ENCODE measurements at places on chromosomes 1 and 21. TPM values are rescaled to one million over a fixed set of nuclear protein-coding genes. Genes with fewer than 3 reads are reported as not detected.

The RBM34 gene
- total RNA-seq = 55.6 TPM

The CELSR2 gene
- total RNA-seq = 4.2 TPM

The ADGRL2 gene
- 52.5 TPM for total RNA-seq

The BCL2L15 gene
- total RNA-seq = not detected

The GRIK1 gene
- not detected for total RNA-seq

The TNFSF18 gene
- not detected for total RNA-seq

The KCNJ9 gene
- 0.05 TPM for total RNA-seq

The ATAD3C gene
- 2.8 TPM for total RNA-seq

DNA sequence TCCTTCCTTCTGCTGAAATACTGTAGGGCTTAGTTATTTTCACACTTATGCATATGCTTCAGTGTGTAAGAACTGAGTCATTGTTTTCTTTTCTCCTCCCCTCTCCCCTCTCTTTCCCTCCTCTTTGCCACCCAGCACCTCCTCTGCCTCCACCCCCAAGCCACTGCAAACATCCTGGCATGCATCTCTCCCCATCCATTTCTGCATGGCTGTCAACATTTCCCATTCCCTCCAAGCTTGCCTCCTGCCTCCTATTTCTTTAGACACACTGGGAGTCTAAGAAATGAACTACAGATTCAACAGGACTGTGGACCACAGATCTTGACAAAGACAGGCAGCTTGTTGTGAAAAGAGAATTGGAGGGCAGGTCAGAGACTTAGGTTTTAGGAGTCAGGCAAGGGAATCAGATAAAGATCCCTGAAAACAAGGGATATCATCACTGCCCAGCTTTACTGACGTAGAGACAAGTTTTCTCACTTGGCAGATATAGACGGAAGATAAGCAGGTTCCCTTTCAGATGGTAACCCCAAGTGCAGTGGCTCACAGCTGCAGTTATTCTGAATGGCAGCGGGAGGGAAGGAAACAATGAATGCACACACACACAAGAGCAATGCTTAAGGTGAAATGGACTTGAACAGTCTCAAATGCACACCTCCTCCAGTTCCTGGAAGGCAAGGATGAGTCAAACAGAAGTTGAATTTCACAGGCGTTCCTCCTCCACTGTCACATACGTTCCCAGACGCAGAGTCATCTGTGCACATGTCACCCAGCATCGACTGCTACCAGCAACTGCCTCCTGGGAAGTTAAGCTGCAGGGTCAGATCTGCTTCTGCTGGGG is 56.1 kb downstream of the HIVEP3 start:
- no peak for DNase-seq

- DNase-seq = peak; percentile 65
Measured at GRCh38 chr1:16984717-16985116, 4.3 kb upstream of the MFAP2 start.

DNA sequence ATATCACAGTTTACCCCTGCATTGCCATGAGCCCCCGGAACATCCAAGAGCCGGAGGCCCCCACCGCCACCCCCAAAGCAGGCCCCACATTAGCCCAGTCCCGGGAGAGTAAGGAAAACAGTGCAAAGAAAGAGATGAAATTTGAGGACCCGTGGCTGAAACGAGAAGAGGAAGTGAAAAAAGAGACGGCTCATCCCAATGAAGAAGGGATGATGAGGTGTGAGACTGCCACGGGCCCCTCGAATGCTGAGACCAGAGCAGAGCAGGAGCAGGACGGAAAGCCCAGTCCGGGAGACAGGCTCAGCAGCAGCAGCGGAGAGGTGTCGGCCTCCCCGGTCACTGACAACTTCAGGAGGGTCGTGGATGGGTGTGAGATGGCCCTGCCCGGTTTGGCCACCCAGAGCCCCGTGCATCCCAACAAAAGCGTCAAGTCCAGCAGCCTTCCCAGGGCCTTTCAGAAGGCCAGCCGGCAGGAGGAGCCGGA is 532.4 kb downstream of the KIF26B start:
- no peak for DNase-seq

- no peak for DNase-seq
Measured at GRCh38 chr1:47893412-47893811, 103.8 kb downstream of the TRABD2B start.

DNA sequence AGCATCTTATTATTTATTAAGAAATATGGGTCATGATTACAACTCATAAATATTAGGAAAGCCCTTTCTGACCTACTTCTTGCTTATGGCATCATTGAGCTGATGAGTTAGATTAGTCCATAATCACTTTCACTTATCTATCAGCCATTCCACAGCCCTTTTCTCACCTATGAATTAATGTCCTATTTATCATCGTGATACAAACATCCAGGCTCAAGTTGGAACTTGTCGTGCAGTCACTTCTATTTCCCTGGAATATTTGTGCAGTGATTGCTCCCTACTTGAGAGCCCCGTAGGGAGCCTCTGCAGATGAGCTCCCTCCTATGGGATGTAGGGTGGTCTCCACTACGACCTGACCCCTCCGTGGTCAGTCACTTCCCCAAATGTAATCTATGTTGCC is 8.1 kb upstream of the F3 start:
- DNase-seq = no peak

GRCh38 chr1:243903895-243904294 is 53.9 kb upstream of the AKT3 start:
- DNase-seq = no peak

GRCh38 chr1:22123071-22123390 is 19.9 kb downstream of the WNT4 start:
- DNase-seq = no peak

- no peak for DNase-seq
Measured at GRCh38 chr1:156910309-156910782, 10.1 kb upstream of the LRRC71 start.

- DNase-seq = no peak
Measured at GRCh38 chr1:101137144-101138126, 99.4 kb upstream of the S1PR1 start.

DNA sequence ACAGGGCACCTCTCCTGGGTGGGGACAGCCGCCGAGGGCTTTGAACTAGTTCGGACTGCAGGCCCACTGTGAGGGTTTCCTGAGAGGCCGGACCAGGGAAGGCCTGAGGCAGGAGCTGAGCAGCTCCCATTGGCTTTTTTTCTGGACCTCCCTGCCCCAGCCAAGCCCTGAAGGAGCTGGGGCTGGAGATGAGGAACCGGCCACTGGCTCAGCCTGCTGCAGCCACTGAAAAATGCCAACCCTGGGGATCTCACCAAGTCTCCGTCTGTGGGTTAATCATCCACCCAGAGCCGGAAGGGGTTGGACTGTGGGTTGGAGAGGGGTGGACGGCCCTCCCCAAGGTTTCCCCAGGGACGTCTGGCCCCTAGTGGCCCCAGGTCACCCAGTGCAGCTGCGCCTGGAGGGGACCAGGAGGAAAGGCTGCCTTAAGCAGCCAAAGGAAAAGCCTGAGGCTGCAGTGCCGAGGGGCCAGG is 2.5 kb downstream of the VWA1 start:
- DNase-seq = no peak

DNA sequence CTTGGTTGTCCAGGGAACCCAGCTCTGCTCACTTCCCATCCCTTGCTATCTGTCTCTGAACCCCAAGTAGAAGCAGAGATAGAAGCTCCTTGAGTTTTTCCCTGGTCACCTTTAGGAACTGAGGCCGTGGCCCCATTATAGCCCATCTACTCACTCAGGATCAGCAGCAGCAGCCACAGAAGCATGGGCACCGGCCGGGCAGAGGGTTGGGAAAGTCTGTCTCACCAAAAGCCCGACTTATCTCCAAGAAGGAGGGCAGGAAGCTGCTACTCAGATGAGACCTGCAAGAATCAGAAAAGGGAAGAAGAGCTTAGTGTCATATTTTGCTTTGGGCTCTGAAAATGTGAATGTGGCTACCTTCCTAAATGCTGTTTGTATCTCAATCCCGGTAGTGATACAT is 264 bp downstream of the FCRL3 start:
- DNase-seq = no peak

- DNase-seq = no peak
Measured at GRCh38 chr1:39681294-39681693, 9.4 kb upstream of the NT5C1A start.

DNA sequence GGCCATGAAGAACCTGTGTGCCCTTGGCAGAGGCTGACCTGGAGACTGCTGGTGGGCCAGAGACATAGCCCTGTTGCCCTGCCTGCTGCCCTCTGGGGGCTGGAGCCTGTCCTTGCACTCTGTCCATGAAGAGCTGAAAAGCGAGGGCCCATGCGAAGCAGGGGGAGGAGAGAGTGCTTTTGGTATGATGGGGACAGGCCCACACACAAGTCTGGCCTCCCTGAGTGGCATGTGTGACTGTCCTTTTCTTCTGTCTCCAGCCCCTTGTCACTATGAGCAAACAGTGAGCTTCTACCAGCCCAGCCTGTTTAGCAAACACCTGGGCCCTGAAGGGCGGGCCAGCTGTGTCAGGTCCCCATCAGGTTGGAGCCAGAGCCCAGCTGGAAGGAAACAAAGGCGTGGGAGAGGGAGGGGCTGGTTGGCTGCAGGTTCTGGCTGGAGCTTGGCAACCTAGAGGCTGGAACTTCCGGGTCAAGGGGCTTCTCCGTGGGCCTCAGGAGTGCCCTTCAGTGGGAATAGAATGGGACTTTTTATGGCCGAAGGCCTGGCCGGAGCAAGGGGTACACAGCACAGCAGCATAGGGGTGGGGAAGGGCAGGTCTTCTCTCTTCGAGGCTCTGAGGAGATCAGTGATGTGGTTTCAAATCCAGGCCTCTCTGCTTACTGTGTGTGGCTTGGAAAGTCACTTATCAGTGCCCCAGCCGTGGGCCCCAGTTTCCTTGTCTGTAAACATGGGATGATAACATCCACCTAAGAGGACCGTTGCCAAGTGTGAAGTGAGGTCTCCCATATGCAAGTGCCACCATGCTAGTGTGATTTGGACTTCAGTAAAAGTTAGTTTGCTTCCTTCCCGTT is 14.3 kb downstream of the QSOX1 start:
- DNase-seq = no peak

GRCh38 chr1:240190881-240191401 is 99.3 kb downstream of the FMN2 start:
- no peak for DNase-seq

- no peak for DNase-seq
Measured at GRCh38 chr1:8517661-8518489, 200.0 kb downstream of the SLC45A1 start.

- DNase-seq = no peak
Measured at GRCh38 chr1:246705368-246705767, 18.8 kb upstream of the SCCPDH start.

DNA sequence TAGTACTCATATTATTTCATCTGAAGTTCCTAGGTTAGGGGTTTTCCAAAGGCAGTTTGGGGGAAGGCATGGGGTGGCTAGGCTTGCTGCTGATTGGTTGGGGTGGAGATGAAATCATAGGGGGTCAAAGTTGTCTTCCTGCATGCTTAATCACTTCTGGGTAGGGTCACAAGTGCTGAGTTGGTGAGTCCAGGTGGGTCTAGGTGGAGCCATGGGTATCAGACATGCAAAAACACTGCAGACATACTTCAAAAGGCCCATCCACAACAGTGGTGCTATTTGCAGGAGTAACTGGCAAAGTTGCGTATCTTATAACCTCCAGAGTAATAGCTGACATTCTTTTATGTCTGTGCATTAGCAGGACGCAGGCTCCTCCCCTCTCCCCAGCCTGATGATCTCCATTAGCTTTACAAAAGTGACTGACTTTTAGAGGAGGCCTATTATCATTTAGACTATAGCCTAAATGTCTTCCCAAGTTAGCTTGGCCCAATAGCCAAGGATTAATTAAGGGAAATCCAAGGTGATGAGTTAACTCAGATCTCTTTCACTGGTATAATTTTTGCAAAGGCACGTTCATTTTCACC is 374.4 kb upstream of the PRMT6 start:
- DNase-seq = no peak

GRCh38 chr1:41742219-41742618 is 176.5 kb downstream of the HIVEP3 start:
- no peak for DNase-seq

- DNase-seq = no peak
Measured at GRCh38 chr1:23619299-23620188, 60.2 kb upstream of the ID3 start.

DNA sequence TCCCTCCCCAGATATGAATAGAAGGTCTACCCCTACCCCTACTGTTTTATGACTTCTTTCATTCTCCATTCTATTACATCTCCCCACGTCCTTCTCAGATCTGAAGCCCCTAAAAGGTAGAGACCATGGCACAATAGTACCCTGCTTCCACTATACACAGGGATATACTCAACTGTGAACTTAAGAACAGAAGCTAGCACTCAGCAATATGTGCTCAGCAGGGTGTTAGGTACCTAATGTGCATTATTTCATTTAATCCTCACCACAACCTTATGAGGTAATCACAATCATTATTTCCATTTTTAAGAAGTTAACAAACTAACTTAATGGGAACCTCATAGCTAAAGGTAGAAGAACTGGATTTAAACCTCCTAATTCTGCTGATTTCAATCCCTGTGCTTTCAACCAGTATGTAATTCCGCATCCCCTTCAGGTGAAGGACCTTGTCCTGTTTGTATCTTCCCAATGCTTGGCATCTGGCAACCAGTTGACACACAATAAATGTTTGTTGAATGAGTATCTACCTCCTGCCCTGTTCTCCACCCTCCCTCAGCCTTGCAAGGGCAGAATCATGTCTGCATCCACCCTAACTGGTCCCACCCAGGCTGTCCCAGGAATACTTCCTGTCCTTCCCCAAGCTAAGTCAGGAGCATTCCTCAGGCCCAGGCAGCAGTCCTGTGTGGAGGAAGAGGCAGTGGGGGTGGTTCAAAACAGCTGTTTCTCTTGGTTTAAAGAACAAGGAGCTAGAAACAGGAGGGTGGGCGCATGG is 6.5 kb downstream of the DENND2D start:
- no peak for DNase-seq

GRCh38 chr1:232726048-232726779 is 79.0 kb upstream of the MAP10 start:
- DNase-seq = no peak

GRCh38 chr1:230256896-230257295 is 169.2 kb downstream of the PGBD5 start:
- no peak for DNase-seq

- no peak for DNase-seq
Measured at GRCh38 chr1:13661539-13661938, 38.4 kb upstream of the PRDM2 start.

- no peak for DNase-seq
Measured at GRCh38 chr1:16286122-16286521, 49.1 kb upstream of the CPLANE2 start.

DNA sequence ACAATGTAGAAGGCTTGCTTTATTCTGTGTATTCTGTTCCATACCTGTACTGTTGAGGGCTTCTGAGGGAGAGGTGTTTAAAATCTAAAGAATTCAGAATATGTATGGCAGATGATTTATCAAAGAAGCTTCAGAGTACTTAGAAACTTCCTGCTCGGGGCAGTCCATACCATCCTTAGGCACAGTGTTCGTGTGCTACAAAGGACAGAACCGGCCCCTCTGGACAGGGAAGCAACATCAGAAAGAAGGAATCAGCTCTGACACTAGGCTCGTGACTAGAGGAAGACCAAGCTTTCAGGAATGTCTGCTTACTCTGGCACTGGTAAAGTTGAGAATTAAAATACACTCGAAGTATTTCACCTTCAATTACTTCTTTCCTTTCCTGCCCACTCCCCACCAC is 14.1 kb downstream of the SELP start:
- DNase-seq = no peak

GRCh38 chr1:160621633-160622413 is 25.0 kb downstream of the SLAMF1 start:
- DNase-seq = no peak

- no peak for DNase-seq
Measured at GRCh38 chr1:70041317-70042045, 163.9 kb downstream of the LRRC40 start.

- no peak for DNase-seq
Measured at GRCh38 chr1:210653771-210654170, 325.1 kb downstream of the HHAT start.
